A549 treated with CORT108297 at 1 μM for 4 hours (cell line): ENCODE measurements at places on chromosomes 12 and 14. TPM values are rescaled to one million over a fixed set of nuclear protein-coding genes. Genes with fewer than 3 reads are reported as not detected.

The COX8C gene
- not detected in 5 replicates for total RNA-seq

The BCL11B gene
- total RNA-seq, result 0.18 to 0.24 TPM (median 0.21 TPM) in 5 replicates

The PYM1 gene
- total RNA-seq, result 37.2 to 39.7 TPM (median 38.6 TPM) in 5 replicates

The TAS2R13 gene
- not detected in 5 replicates for total RNA-seq
